ENCODE measurements at places on chromosomes 1 and 21.
A peak's percentile ranks its signal among the peaks of the same experiment; 100 is the strongest.

DNA sequence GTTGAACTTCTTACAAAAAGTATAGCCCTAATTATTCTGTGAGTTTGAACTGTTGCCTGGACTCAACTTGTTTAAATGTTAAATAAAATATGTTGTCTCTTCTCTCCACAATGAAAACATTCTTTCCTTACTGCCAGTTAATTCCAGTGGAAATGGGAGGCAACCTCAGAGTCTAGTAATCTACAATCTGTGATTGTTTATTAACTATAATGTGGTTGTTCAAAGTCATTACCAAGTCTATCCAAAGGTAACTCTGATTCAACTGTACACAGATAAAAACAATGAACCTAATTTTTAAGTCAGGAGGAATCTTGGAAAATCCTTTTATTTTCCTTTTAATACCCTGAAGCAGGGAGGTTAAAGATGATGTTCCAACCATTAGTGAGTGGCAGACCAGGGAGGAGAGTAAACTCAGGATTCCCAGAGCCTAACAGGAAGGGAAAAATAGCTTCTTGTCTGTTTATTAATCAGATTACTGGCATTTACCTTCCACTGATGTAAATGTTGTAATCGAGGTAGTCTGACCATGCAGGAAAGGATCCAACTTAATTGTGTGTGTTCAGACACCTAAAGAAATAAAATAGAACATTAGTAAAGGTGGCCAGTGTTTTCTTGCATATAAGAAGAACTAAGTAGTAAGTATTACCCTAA, 57.1 kb upstream of the TBX15 start:
- no peak for DNase-seq

- no peak for DNase-seq
Measured at GRCh38 chr1:28326984-28327383, 1.9 kb upstream of the MED18 start.

DNA sequence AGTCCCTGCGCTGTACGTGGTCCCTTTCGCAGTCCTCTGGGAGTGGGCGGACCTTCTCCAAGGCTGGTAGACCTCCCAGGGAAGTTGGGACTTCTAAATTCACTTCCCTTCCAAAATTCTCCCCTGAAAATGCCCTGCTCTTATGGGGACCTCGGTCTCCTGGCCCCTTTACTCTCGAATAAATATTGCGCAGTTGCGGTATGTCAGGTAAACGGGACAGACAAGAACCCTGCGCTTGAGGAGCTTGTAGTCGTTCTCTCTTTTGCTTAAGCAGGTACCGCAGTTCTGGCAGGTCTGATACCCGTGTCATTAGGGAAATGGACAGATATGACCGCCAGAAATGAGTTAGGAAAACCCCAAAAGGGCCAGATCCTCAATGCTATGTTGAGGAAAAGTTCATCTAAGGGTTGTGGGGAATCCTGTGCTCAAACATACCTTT, 561 bp downstream of the KIF2C start:
- DNase-seq: no peak

DNA sequence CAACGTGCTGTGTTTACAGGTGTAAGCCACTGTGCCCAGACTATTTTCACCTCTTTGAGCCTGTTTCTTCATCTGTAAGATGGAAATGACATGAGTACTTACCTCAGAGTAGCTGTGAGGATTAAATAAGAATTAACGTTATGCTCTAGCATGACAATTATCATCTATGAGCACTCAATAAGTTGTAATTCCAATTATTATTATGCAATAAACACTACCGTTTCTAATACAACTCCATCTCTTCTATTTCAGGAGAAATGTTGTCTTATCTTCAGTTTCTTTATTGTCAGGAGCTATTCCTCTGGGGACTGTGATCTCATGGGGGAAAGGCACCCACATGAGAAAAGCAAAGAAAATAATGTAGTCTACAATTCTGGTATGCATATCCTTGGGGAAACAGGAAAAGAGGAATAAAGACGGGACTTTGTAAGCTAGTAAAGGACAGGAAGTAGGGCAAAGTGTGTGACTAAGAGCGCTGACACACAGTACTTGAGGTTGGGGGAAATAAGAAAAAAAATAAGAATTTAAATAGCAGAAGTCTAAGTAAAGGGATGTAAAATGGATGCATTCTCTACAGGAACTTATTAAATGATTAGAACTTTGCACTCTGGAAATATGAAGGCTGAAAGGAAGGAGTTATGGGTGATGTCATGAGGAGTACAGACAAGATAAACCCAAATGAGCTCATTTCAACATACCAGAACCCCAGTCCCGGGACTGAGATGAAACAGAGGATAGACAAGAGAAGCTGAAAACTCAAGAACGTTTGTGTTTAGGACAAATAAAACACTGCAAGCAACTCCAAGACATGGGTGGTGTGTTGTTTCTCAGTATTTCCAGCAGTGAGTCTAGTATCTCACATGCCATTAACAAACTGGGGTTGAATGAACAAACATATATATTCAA, 9.8 kb downstream of the PHC2 start:
- DNase-seq: no peak

DNA sequence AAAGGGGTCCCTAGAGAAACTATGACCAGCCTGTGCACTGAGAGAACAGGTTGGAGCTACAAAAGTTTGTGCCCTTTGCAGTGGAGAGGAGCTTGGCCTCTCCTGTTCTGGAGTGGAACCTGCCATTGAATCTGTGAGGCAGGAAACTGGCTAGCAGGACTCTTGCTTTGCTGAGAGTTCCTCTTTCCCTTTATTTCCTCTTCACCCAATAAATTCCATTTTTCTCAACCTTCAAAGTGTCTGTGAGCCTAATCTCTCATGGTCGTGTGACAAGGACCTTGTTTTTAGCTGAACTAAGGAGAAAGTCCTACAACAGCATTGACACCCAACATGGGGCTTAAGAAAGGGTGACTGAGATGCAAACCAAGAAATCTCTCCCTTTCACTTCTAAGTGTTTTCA, 42.7 kb upstream of the FASLG start:
- no peak for DNase-seq

DNA sequence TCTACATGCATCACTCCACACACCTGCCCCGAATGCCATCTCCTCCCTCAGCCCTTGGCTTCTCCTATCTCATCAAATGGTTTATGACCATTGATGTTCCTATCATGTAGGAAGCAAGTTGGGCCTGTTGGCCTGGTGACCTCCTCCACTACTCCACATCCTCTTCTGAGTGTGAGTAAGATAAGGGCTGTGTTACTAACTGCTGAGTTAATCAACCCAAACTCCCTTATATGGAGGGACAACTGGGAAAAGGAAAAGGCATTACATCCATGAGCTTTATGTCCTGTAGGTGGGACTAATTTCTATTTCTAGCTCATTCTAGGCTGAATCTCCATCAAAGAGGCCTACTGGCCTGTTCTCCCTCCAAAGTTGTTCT, 57.6 kb downstream of the WLS start:
- no peak for DNase-seq

DNA sequence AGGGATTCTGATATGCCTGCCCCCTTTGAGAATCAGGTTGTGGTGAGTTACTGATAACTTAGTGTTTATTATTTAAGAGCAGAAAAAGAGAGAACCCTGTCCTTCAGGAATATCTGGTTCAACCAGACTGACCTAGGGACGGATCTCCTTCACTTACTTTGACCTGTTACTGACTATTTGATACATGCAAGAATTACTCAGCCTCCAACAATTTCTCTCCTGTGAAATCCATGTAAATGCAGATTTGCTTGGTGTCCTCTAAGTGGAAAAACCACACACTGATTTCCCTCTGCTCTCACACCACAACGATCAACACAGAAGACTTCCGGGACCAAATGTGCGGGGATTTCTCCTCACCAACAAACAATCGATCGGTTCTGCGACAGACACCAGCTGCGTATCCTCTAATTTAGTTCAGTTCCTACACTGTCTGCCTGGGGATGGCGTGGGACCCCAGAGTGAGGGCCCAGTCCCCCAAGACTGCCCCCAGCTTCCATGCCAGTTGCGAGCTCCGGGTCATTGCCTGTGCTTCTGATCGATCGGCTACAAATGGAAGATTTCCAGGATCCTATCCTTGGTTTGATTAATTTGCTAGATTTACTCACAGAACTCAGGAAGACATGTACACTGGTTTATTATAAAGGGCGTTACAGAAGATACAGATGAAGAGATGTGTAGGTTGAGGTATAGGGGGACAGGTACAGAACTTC, 51.7 kb downstream of the BACE2 start:
- DNase-seq: no peak

DNA sequence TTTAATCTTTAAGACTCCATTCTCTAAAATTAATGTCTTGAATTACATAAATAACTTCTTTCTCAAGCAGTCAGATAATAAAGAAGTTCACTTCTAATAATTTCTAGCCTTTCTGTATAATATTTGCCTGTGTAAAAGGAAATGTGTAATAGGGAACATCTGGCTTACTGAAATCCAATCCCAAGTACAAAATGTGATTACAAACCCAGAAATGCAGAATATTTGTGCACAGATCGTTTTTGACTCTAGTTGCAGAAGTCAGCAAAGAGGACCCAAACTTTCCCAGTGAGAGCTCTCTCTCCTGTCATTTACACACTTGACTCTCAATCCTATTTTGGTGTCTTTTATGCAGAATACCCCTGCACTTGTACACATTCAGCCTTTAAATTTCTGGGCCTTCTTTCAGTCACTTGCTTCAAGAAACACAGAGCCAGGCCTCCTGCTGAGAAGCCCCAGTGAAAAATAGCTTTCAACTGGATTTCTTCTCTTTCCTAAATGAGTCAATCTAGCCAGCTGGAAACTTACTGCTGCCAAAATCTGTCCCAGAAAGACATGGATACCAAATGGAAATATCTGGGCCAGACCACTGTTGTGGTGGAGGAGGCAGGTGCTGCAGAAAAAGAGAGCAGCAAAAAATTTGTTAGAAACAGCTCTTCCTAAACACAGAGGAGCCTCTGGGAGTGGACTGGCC, 68.5 kb upstream of the ADAM30 start:
- peak; percentile 91 for DNase-seq

GRCh38 chr1:33089457-33089856, 8.5 kb downstream of the AZIN2 start:
- no peak for DNase-seq

DNA sequence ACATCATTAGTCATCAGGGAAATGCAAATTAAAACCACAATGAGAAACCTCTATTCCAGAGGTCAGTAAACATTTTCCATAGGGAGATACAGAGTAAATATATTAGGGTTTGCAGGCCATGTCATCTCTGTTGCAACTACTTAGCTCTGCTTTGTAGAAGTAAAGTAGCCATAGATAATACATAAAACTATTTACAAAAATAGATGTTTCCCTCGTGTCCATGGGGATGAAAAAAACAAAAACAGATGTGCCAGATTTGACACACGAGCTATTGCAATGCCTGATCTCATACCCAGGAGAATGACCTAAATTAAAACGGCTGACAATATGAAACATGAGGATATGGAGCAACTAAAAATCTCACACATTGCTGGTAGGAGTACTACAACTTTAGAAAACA, 17.3 kb downstream of the LTN1 start:
- DNase-seq: no peak

- DNase-seq: no peak
Measured at GRCh38 chr1:86636898-86637297, 67.5 kb upstream of the SH3GLB1 start.

DNA sequence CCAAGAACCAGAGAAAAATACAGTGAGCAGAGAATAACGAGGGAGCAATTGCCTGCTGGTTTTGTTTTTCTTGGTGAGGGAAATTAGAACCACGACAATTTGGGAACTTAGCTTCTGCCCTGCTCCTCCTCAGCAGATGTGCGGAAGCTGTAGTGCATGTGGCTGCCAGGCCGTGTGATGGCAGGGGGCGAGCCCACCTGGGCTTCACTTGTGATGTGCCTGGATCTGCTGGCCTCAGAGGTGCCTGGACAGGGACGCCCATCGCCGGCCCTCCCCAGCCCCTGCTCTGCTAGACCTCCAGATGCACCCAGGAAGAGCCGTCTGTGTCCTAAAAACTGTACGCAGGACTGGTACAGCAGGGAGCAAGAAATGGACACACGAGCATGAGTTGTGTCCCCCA, 28.5 kb upstream of the C1orf174 start:
- DNase-seq: no peak

DNA sequence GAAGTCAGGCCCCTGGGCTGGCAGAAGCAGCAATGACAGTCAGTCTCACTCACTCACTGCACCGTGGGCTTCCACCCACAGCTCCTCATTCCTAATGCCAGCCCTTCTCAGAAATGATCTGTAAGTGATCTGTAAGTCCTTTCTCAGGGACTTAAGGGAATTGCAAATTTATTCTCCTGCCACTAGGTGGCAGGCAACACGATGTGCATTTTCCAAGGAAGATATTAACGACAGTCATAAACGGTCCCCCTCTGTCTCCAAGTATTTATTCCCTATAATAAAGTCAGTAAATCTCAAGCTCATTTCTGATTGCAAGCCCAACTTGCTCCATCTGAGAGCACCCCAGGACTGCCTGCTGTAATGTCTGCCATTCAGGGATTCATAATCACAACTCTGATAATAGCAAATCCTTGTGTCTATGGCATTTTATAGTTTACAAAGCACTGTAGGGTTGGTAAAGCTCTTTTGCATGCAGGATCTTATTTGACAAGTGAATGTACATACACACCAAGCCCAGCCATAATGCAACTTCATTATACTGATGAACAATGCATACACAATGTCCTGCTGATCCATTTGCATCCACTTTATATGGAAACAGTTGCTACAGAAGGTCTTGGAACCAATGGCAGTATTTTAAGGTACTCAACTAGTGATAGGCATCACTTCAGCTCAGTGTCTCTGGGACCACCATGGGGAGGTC, 380.5 kb upstream of the CAMK1G start:
- peak; percentile 38 for DNase-seq

DNA sequence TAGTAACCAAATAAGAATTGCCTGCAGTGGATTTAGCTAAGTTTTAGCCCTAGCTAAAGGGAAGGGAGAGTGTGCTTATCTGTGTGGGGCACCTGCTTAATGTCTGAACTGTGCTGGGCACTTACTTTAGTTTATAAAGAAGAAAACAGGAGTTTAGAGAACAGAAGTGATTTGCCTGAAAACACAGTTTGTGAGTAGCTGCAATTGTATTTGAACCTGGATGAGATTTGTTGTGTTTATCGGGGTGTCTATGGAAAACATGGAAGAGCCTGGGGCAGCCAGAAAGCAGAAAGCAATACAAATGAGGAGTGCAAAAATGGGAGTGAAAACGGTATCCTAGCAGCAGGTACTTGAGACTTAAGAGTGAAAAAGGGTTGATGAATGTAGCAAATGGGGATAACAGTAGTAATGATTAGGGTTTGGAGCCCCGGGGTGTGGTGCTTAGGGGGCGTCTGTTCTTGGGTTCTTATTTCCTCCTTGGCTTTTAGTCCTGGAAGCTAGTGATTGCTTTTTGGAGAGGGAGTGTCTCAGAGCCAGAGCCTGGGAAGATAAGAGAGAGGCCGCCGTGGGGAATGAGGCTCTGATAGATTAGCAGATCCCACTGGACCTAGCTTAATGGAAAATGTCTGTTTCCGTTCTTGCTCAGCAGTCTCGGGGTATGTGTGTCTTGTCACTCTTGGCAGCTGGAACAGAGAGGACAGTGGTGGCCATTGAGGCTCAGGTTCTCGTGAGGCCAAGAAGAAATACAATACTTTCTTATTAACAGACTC, 5.6 kb downstream of the PRCC start:
- no peak for DNase-seq

Data from astrocyte of the cerebellum (primary cell).